ENCODE measurements at places on chromosomes 3 and 15. TPM values are rescaled to one million over a fixed set of nuclear protein-coding genes. Genes with fewer than 3 reads are reported as not detected.

GRCh38 chr3:47008234-47008796 is 28.8 kb downstream of the NBEAL2 start:
- no peak for DNase-seq

MFGE8 gene
- total RNA-seq: 87.9 TPM

- DNase-seq: no peak
These were observed 1.1 kb upstream of the TRIM71 start for GRCh38 chr3:32816439-32817256.

CCR1 gene
- total RNA-seq: 0.38 TPM

DNA sequence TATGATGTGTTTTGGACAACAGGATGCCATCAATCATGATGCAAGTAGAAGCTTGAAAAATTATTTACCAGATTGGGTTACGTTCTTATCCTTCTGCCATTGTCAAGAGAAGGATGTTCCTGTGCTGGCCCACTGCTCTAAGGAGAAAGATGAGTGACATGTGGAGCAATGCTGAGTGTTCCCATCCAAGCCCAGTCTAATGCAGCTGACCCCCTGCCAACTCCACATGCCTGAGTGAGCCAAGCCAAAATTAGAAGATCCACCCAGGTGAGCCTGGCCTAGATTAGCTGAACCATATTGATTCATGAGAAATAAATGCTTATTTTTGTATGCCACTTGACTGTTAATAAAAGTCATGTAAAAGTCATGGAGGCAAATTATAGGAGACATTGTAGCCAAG is 446.5 kb downstream of the CNTN3 start:
- DNase-seq: no peak

DNA sequence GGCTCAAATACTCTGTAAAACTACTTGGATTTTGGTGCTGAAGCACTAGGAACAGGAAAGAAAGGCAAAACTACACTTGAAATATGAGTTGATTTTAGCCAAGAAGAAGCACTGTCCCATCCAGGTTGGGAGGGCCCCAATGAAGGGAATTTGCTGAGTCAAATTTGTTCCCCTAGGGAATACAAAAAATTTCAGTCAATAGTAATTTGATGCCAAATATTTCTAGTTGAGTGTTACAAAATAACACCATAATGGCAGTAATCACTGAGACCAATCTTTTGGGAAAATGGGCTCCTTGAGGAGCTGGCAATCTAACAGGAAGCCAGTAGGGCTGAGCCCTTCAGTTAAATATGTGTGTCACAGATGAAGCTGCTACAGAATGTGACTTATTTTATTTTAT is 896.9 kb downstream of the DIPK2A start:
- no peak for DNase-seq

DNA sequence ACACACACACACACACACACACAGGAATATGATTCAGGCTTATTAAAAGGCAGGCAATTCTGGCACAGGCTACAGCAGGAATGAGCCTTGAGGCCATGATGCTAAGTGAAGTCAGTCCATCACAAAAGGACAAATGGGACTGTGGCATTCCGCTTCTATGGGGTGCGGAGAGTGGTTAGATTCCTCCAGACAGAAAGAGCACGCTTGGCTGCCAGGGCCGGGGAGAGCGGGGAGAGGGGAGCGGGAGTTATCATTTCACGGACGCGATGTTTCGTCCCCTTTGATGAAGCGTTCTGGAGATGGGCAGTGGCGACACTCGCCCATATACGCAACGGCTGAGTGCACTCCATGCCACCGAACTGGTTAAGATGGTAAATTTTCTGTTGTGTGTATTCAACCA is 58.5 kb upstream of the FAM174B start:
- DNase-seq: no peak

DNA sequence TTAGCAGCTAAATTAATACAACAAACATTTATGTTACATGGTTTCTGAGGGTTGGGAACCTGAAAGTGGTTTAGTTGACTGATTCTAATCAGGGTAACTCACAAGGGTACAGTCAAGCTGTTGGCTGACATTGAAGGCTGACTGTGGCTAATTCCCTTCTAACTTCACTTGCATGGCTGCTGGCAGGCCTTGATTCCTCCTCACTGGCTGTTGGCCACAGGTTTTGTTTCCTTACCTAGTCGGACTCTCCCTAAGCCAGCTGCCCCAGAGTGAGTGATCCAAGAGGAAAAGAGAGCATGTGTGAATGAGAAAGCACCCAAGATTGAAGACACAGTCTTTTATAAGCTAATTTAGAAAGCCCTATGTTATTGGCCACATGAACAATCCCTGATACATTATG is 700.1 kb downstream of the ROBO1 start:
- DNase-seq: no peak

- no peak for DNase-seq
These were observed 706.1 kb upstream of the GOLIM4 start for GRCh38 chr3:168801794-168802193.

GRCh38 chr3:27960133-27960532 is 238.0 kb upstream of the EOMES start:
- DNase-seq: no peak

DNA sequence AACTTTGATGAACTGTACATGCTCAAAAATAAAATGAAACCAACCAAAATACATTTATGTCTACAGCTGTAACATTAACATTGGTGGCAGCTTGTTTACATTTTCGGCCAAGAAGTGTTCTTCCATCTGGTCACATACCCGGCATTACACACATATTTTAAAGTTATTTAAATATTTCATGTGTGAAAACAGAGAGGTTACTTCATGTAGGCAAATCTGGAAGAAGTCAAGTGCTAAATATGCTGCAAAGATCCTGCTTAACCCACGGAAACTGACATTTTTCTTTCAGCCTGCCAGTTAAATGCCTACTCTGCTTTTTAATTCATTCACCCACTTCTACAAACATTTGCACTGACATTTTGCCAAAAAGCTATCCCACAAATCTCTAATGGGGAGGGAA is 69.7 kb downstream of the MB21D2 start:
- no peak for DNase-seq

All from CD4-positive, alpha-beta T cell (primary cell).